Uterine smooth muscle cell (primary cell): ENCODE measurements at places on chromosomes 7 and 10. TPM values are rescaled to one million over a fixed set of nuclear protein-coding genes. Genes with fewer than 3 reads are reported as not detected.

The ERVW-1 gene
- not detected in 2 replicates for total RNA-seq

The CISD1 gene
- total RNA-seq, result 20.6 and 25.7 TPM in 2 replicates

The GTF2IRD2 gene
- total RNA-seq, result 5.2 and 5.5 TPM in 2 replicates

The BTBD16 gene
- not detected in 2 replicates for total RNA-seq

The GJC3 gene
- not detected in 2 replicates for total RNA-seq

The PSTK gene
- 3.2 and 4.0 TPM in 2 replicates for total RNA-seq

The NEUROG3 gene
- total RNA-seq, result not detected in 2 replicates

The CALN1 gene
- total RNA-seq, result not detected in 2 replicates

The ZC3HAV1 gene
- 25.3 and 28.9 TPM in 2 replicates for total RNA-seq

The AKR1C8 gene
- total RNA-seq, result not detected in 2 replicates

The FFAR4 gene
- not detected in 2 replicates for total RNA-seq

The LEP gene
- 0.12 TPM in 1 of 2 replicates, not detected in the other for total RNA-seq

The CUL2 gene
- 38.6 and 55.3 TPM in 2 replicates for total RNA-seq

The HOXA7 gene
- 0.77 and 1.9 TPM in 2 replicates for total RNA-seq

The LRGUK gene
- 0.12 and 0.22 TPM in 2 replicates for total RNA-seq
